AG04449 (cell line): ENCODE measurements at places on chromosomes 3 and 15.

DNA sequence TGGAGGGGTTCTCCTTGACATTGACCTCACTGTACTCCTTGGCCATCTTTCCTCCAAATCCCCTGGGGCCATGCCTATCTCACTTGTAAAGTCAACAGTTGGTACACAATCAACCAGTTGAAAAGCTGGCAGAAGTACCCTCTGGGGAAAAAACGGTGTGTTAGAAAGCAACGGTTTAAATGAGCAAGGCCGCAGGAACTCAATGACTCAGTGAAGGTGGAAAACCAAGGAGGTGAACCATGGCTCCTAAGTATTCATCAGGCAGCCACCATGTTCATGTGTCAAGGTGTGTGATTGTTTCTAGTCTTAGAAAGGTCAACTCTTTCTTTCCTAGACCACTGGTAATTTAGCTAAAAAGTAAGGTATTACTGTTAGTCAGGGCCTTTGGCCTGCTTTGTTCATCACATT lies 130.9 kb upstream of the SATB1 start:
- DNase-seq = no peak

- DNase-seq = no peak
Measured at GRCh38 chr3:37853691-37854413, 7.8 kb upstream of the CTDSPL start.

DNA sequence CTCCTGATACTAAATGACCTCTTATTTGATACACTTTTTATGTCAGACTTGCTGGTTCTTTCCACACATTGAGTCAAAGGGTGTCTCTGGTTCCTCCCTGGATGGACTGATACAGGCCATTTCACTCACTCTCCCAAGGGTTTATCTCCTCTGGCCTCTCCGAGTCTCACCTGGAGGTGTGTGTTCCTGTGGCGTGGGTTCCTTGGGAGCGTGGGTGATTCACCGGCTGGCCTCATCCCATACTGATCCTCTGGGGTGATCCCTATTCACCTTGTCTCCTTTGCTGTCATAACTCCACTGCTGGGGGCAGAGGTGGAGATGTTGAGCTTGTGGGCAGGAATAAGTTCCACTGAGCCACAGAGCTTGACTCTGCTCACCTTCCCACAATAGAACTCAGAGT lies 61.1 kb downstream of the ST6GAL1 start:
- DNase-seq = no peak

DNA sequence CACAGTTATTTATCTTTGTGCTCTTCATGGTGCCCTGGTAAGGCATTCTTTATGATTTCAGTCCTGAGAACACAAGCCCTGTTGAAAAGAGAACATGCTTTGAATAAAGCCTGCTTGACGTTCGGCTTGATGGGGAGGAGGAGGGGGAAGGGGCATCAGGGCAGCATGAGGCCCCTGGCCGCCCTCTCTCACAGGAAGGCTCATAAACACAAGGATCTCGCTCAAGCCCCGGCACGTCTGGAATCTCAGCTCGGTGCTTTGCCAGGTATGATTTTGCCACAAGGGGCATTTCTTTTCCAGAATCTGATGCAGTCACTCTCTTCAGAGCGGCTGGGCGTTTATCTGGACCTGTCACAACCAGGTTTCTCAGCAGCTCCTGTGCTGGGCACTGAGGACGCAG lies 129.4 kb downstream of the DNAJB8 start:
- no peak for DNase-seq
